ENCODE measurements at places on chromosomes 6 and 20.

DNA sequence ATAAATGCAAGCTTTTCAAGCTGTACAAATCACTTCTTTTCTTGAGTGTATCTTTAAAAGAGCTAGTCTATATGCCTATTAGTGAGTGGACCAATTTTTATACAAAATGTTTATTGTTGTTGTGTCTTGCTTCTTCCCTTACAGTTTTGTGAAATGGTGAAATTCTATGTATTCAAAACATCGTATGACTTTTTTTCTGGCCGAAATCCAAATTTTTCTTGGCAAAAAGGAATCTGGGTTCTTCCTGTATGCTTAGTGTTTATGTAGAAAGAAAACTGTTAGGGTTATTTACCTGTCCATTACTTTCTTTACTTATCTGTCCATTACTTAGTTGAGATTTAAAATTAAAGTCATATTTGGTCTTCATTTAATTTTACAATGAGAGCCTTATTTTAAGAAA lies 153.9 kb downstream of the MMS22L start:
- no peak for DNase-seq

DNA sequence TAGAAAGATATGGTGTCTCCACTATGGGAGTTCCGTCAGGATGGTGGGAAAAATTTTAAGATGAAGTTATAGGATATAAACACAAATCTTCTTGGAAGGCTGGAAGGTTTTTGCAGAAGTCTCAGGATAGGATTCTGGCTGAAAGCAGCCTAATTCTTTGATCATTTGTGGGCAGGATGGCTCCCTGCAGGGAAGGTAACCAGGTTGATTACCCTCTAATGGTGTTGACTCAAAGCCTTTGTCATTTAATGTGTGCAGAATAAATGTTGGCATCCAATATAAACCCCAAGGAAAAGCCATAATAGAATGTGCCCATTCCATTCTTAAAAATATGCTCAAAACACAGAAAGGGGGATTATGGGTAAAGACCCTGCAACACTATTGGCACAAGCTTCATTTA lies 204.3 kb downstream of the EPM2A start:
- no peak for DNase-seq

GRCh38 chr20:4726710-4727397 lies 5.1 kb downstream of the PRND start:
- peak; percentile 64 for DNase-seq

DNA sequence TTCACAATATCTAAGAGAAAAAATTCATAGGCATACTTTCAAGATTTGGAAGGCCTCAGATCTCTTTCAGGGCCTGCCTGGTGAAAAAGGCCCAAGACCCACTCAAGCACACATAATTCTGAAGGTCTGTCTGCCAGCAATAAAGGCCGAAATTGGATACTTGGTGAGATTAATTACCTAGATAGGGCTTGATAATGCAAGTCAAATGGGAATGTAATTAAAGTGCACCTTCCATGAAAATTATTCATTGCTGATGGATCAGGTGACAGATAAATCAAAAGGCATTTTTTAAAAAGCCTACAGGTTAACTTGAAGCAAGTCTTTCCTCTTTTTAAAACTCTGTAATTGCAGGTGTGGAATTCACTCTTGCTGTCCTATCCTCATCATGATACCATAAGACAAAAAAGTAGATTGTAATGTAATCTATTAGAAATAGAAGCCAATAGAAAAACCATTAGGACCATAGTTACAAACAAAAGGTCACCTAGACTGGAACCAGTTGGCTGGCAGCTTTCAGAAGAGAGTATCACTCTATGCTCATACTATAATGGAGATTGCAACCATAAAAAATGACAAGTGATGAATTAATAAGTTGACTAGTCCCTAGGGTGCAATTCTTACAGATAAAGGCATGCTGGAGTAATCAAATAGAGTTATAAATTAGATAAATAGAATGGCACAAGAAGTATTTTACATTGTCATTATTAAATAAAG lies 77.3 kb downstream of the EPHA7 start:
- no peak for DNase-seq

DNA sequence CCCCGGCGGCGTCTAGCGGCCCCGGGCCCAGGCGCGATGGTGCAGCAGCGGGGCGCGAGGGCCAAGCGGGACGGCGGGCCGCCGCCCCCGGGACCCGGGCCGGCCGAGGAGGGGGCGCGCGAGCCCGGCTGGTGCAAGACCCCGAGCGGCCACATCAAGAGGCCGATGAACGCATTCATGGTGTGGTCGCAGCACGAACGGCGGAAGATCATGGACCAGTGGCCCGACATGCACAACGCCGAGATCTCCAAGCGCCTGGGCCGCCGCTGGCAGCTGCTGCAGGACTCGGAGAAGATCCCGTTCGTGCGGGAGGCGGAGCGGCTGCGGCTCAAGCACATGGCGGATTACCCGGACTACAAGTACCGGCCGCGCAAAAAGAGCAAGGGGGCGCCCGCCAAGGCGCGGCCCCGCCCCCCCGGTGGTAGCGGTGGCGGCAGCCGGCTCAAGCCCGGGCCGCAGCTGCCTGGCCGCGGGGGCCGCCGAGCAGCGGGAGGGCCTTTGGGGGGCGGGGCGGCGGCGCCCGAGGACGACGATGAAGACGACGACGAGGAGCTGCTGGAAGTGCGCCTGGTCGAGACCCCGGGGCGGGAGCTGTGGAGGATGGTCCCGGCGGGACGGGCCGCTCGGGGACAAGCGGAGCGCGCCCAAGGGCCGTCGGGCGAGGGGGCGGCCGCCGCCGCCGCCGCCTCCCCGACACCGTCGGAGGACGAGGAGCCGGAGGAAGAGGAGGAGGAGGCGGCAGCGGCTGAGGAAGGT lies 715 bp downstream of the SOX12 start:
- DNase-seq = peak; percentile 40
